ENCODE measurements at places on chromosomes 12 and 14. TPM values are rescaled to one million over a fixed set of nuclear protein-coding genes. Genes with fewer than 3 reads are reported as not detected.

ADCY6 gene
- 40.6 TPM for polyA plus RNA-seq

MUCL1 gene
- polyA plus RNA-seq: not detected

ABCB9 gene
- 4.3 TPM for polyA plus RNA-seq

DNA sequence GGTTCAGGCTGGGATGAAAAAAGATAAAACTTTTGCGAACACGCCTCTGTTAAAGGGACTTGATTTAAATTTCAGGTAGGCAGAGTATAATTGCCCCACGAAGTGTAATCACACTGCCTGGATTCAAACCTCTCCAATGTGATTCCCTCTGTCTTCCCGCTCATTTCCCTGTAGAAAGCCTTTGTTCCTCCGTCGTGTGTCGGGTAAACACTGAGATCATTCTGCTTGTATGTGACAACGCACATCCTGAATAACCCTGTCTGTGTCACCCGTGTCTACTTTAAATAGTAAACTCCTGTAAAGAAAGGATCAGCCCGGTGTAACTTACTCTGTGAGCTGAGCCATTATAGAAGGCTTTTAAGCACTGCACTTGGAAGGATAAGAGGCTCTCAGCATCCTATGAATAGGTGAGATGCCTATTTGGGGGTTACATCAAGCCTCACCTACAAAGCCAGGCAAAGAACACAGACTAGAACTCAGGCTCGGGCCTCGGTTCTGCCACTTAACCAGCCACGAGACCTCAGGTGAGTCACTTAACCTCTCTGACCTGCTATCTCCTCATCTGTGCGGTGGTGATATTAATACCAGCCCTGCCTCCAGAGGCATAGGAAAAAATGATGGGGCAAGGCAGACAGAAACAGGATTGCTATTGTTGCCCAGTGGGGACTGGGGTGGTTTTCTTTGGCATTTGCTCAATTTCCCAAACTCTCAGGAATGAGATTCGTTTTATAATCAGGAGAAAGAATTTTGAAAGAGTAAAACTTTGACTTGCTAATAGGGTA lies 74.2 kb downstream of the RBM19 start:
- no peak for DNase-seq

DNA sequence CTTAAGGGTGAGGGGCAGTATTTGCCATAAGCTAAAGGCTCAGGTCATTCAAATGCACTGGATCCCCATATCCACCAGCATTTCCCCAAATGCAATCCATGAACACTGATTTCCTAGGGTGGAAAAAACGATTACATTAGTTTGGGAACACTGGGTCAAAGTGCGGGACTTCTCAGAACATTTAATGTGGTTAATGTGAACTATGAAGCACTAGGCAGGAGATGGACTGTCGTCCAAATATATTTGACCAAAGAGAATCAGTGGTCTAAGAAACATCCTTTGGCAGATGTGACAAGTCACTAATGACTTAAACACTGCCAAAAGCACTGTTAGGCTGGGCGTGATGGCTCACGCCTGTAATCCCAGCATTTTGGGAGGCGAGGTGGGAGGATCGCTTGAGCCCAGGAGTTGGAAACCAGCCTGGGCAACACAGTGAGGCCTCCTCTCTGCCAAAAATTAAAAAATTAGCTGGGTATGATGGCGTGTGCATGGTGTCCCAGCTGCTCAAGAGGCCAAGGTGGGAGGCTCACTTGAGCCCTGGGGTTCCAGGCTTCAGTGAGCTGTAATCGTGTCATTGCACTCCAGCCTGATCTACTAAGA lies 205.4 kb downstream of the CALM1 start:
- DNase-seq: no peak

- no peak for DNase-seq
Measured at GRCh38 chr12:123928897-123929296, 43.7 kb downstream of the CCDC92 start.

- DNase-seq: no peak
Measured at GRCh38 chr12:26723379-26724308, 109.3 kb downstream of the ITPR2 start.

DNA sequence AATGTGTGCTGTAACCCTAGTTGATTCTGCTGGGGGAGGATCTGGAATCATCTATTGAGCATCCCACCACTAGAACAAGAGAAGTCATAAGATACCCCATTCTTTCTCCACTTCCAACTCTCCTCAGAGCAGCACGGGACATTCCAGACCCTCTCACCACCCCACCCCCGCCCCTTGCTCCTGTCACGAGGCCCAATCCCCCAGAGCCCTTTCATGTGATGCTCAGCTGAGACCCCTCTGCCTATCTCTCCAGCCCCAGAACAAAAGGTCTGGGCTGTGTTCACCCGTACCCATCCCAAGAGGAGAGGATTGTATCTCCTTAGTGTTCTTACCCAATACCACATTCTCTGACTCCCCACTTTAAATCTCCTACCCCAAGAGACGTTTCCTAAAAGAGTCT lies 602 bp downstream of the PMEL start:
- DNase-seq: no peak

All from hindlimb muscle (tissue), 1 donor.